ENCODE measurements at places on chromosomes 12 and 14.

- no peak for ATAC-seq
Measured at GRCh38 chr12:53571295-53571694, 54.9 kb downstream of the ATF7 start.

- ATAC-seq = no peak
Measured at GRCh38 chr14:65803885-65804284, 391.4 kb downstream of the FUT8 start.

DNA sequence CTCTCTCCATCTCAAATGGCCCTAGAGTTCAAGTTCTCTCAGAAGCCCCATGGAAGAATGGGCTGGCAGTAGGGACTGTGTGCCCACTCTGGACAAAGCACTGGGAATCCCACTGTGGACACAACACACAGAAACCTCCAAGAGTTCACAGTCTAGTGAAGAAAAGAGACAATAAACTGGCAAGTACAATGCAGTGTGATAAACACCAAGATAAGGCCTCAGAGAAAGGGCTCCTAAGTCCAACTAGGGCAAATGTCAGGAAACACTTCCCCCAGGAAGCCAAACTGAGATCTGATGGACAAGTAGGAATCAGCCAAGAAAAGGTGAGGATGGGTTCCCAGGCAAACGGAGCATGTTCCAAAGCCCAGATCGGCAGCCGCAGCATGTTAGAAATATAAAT is 5.4 kb downstream of the VSIG10 start:
- ATAC-seq = no peak

DNA sequence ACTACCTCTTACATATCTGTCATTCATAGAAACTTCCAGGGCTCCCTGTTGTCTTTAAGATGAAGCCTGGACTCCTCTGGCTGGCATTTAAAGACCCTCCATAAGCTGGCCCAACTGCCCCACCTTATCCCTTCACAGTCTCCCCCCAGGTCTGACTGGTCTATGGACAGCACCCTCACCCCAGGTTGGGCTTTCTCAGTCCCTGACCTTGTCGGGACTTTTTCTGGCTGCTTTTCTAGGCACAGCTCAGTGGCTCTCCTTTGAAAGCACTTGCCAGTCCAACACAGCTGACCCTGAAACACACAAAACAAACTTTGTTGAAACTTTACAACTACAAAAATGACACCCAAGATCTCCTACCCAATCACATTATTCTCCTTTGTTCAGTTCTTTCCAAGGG is 13.9 kb upstream of the MYH7 start:
- ATAC-seq = no peak

- no peak for ATAC-seq
Measured at GRCh38 chr12:5840944-5841343, 104.1 kb downstream of the ANO2 start.

DNA sequence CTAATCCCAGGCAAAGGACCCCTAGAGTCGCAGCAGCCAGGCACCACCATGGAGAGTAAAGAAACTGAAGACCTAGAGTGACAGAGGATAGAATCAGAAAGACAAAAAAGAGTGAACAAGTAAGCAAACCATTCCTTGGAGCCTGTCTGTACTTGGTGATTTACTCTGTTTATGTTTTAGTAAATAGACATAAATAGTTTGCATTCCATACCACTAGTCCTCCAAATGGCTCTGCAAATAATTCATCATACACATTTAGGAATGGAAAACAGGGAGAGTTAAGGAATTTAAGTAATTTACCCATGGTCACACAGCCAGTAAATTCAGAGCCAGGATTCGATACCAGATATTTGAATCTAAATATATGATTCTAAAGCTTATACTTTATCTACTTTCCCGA is 2.8 kb downstream of the OLR1 start:
- no peak for ATAC-seq

DNA sequence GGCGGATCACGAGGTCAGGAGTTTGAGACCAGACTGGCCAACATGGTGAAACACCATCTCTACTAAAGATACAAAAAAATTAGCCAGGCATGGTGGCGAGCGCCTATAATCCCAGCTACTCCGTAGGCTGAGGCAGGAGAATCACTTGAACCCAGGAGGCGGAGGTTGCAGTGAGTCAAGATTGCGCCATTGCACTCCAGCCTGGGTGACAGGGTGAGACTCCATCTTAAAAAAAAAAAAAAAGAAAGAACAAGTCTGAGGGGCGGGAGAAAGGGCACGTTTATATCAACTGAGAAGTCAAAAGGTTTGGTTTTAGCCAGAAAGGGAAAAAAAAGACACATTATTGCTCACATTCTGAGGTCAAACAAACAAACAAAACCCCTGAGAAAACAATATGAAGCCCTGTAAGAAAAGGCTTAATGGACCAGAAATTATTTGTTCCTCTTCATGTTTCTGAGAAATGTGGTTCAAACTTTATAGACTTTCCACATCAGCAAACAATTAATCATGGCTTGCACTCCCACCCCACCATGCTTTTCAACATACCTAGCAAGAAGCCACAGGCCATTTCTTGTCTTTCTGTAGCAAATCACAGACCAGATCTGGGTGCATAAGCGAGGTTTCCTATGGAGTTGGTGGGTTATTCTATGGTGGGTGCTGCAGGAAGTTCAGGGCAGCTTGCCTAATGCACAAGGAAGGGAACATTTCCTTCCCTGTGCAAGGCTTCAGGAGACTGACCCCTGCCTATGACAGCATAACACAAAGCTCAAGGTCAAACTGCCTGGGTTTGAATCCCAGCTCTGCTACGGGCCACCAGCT is 80.1 kb downstream of the SSPN start:
- ATAC-seq = no peak

GRCh38 chr12:87924149-87924548 is 105.1 kb downstream of the C12orf50 start:
- no peak for ATAC-seq

DNA sequence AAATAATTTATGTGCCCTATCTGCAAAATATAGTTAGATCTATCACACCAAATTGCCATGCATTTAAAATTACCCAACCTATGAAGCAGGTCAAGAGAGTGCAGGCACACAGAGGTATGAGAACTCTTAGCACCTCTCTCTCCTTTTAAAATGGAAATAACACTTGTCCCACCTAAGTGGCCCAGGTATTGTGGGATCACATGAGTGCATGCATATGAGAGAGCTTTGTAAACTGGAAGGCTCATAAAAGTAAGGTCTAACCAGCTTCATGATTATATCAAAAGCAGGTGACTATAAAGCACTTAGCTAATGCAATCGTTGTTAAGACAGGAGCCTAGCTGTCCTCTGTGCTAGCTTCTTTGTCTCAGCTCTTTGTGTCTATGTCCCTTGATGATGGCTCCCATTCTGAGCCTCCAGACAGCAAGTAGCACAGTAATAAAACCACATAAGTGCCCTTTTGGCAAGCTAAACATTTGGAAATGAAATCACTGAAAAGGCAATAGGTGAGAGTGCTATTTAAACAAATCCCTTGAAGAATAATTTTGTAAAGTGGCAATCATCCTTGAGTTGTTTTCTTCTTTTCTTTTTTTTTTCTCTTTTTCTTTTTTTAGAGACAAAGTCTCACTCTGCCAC is 219.0 kb downstream of the NTF3 start:
- no peak for ATAC-seq

DNA sequence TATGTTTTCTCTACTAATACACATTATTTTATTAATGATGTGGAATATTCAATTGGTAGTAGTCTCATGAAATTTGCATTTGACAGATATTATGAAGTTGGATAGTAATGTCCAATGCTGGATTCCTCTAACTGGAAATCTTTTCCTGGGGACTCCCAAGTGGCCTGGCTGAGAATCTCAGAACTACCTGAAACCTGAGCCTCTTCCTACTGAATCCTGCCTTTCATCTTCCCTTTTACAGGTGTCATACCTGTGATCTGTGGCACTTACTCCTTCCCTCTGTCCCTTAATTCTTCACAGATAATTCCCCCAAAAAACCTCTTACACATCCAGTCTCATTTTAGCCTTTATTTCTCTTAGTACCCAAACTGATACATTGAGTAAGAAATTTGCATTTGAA is 89.7 kb upstream of the MYF6 start:
- ATAC-seq = no peak

- no peak for ATAC-seq
Measured at GRCh38 chr12:79987731-79988130, 52.8 kb upstream of the PPP1R12A start.

DNA sequence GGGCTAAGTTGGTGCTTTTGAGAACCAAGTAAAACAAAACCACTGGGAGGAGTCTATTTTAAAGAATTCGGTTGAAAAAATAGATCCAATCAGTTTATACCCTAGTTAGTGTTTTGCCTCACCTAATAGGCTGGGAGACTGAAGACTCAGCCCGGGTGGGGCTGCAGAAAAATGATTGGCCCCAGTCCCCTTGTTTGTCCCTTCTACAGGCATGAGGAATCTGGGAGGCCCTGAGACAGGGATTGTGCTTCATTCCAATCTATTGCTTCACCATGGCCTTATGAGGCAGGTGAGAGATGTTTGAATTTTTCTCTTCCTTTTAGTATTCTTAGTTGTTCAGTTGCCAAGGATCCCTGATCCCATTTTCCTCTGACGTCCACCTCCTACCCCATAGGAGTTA is 1.8 kb upstream of the RAB5B start:
- ATAC-seq = no peak

DNA sequence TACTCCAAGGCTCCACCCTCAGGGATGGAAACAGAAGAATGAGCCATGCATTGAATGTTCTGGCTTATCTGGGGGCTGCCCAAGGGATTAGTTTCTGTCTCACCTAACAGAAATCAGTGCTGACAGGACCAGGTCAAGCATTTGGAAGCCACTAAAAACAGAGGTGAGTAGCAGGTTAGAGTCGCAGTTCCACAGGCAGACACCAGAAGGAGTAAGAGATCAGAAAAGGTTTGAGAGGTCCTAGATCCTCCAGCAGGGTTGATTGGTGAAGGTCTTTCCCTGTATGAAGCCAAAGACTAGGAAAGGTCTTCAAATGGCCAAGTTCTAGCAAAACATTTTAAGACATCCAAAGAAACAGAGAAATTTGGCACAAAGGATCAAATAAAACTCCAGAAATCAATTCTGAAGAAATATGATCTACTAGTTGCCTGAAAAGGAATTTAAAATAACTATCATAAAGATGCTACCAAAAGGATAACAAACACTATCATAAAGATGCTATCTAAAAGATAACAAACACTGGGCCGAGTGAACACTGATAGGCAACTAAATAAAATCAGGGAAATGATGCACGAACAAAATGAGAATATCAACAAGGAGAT is 19.5 kb upstream of the TTC9 start:
- peak; percentile 85 for ATAC-seq

GRCh38 chr12:34335819-34336262 is 313.5 kb downstream of the ALG10 start:
- no peak for ATAC-seq

GRCh38 chr12:31106101-31106803 is 32.6 kb downstream of the DDX11 start:
- no peak for ATAC-seq

- ATAC-seq = no peak
Measured at GRCh38 chr14:54804538-54805041, 98.0 kb downstream of the GCH1 start.

- ATAC-seq = no peak
Measured at GRCh38 chr12:43285159-43285598, 266.8 kb downstream of the ADAMTS20 start.

DNA sequence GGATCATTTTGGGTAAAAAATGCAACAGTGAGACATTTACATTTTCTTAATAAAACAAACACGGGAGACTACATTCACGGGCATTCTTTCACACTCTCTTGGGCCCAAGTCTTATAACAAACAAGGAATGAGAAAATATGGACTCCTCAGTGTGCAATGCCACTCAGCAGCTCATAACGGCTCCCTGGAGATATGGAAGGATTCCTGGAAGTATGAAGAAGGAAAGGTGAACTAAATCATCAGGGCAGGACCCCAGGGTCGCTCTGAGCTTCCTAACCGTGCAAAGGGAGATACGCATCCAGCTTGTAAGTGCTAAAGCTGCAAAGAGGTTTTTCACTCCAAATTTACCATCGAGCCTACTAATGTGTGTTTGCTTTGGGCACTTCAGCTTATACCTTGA is 33.5 kb upstream of the CCDC91 start:
- ATAC-seq = no peak

DNA sequence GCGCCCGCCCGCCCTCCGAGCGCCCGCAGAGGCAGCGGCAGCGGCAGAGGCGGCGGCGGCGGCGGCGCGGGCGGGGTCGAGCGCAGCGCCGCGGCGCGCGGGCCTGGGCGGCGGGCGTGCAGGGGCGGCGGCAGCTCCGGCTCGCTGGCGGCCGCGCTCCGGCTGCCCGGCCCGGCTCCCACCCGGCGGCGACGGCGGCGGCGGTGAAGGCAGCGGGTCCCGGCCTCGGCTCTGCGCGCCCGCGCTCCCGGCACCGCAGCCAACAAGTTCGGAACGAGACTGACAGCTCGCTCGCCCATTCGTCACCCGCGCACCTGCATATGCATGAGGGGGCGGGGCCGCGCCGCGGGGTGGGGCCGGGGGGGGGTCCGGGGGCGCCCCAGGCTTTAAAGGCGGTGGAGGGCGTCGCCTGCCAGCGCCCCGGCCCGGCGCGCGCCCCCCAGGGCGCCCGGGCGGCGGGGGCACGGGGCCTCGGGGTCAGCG is at the start of gene JAG2:
TSS of gene JAG2 (minus strand) at position 281 of the 483 bp plus-strand sequence. CDS start 356 bp downstream, outside the sequence.
- ATAC-seq = no peak

GRCh38 chr14:51302295-51303030 is 62.4 kb downstream of the TMX1 start:
- ATAC-seq = no peak

GRCh38 chr14:70563869-70564268 is 29.1 kb upstream of the ADAM20 start:
- ATAC-seq = no peak

DNA sequence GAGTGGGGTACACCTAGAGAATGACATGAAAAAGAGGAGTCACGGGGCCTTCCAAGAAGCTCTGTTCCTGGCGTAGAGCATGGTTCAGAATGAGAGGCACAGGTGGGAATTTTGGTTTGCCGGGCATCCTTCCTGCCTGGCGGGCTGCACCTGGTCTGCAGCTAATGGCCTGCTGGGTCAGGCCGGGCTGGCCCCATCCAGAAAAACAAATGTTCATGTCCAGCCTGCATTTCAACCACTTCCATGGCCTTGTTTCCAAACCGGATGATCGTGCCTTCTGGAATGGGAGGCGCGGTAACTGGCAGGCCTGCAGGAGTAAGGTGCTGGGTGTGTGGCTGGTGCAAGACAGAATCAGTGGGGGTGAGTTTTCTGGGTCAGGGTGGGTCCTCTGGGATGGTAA is 14.4 kb downstream of the TEAD4 start:
- ATAC-seq = no peak

- ATAC-seq = no peak
Measured at GRCh38 chr12:108449478-108449877, 65.6 kb upstream of the FICD start.

DNA sequence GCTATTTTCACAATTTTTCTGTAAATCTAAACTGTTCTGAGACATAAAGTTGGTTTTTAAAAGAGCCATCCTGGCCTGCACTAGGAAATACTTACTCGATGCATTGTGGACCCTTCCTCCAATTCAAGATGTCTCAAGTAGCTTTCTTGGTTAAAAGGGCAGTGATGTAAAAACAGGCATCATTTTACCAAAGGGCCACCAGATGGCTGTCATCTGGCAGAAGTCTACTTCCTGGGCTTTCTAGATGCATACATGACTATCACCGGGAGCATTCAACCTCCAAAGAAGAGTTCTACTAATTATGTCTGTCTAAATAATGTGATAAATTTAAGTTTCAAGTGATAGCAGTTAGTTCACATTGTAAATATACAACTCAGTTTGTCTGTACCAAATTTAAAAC is 96.8 kb upstream of the FRMD6 start:
- peak; percentile 33 for ATAC-seq
